ENCODE measurements at places on chromosomes 2 and 18.

- no peak for DNase-seq
Observed at GRCh38 chr2:100260712-100261620, 61.3 kb downstream of the LONRF2 start.

DNA sequence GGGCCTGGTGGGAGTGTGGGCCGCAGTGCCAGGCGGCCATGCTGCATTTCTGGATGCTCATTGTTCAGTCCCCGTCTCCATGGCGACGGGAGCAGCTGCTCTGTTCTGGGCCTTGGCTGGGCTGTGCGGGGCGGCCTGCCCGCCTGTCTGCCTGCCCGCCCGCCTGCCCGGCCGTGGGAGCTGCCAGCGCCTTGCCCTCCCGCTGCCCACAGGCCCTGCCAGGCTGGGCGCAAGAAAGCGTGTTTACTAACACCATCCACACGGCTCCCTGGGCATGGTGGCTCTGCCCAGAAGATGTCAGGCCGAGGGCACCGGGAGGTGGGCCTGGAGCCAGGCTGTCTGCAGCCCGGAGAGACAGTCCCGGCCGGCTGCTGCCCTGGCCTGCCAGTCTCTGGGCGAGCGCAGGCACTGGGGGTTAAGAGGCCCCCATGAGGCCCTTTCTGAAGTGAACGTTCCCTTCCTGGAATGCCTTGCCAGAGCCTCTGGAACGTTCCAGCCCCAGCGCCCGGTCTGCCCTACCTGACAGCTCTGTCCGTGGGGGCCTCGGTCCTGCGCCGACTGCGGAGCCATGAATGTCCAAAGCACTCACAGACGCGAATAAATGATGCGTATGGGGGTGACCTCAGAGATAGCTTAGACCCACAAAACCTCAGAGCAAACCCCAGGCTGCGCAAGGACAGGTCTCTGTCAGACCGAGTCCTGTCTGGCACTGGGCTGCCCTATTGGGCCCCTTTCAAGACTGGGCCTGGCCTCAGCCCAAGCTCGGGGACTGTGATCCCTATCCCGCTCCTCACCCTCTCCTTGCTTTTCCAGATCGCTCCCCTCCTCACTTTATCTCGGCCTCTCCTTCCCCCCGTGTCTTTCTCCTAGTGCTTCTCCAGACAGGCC is 44.3 kb downstream of the MYCN start:
- no peak for DNase-seq

DNA sequence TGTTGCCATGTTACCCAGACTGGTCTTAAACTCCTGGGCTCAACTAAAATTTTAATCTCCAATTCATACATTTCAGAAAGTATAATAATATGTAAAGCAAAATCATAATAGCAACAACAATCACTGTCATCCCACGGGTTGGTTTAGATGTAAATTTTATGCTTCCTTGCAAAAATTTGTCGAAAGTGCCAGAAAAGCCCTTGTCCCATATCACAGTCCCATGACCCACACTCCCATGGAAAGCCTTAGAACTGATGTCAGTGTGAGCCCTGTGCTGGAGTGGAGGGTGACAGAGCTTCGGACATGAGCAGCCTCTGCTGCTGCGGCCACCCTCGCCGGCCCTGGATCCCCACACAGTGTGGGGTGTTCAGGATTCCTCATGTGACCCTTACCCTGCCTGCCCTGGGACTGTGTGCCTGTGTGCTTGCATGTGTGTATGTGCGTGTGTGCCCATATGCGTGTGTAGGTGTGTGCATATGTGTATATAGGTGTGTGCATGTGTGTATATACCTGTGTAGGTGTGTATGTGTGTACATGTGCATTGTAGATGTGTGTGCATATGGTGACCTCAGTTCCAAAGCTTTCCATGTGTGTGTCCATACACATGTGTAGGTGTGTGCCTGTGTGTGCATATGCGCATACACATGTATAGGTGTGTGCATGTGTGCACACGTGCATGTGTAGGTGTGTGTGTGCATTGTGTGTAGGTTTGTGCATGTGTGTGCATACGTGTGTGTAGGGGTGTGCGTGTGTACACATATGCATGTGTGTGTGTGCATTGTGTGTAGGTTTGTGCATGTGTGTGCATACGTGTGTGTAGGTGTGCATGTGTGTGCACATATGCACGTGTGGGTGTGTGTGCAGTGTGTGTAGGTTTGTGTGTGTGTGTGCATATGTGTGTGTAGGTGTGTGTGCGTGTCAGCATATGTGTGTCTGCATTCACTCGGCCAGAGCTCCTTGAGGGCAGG is 65.1 kb downstream of the HPCAL1 start:
- DNase-seq = no peak

- no peak for DNase-seq
Observed at GRCh38 chr2:212596688-212597087, 58.1 kb upstream of the ERBB4 start.

- no peak for DNase-seq
Observed at GRCh38 chr2:220215785-220216184, 588.4 kb downstream of the SLC4A3 start.

GRCh38 chr2:188865681-188866080 is 108.5 kb upstream of the COL3A1 start:
- DNase-seq = no peak

- no peak for DNase-seq
Observed at GRCh38 chr2:10398496-10398895, 49.6 kb downstream of the ODC1 start.

DNA sequence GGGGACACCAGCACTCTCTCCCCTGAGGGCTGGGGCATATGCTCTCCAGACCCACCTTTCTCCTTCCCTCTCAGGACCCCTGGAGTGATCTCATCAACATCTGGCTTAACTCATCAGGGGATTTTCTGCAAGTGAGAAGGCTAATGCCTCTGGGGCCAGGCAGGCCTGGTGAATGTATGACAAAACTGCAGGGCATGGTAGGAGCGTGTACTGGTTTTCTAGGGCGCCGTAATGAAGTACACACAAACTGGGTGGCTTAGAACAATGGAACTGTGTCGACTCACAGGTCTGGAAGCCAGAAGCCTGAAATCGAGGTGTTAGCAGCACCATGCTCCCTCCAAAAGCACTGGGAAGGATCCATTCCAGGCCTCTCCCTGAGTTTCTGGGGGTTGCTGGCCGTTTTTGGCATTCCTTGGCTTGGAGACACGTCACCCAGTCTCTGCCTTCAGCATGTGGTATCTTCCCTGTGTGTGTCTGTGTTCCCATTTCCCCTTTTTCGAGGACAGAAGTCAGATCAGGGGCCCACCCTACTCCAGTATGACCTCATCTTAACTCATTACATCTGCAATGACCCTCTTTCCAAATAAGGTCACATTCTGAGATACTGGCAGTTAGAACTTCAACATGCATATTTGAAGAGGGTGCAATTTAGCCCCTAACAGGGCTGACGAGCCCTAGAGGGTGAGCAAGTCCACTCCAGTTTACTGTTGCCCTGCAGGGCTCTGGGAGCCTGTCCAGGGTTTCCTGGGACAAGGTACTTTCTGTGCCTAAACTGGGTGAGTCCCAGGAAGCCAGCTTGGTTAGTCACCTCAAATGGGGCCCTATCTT is 45.5 kb upstream of the CAB39 start:
- DNase-seq = peak; percentile 73

- DNase-seq = no peak
Observed at GRCh38 chr2:46183426-46183825, 113.8 kb upstream of the EPAS1 start.

DNA sequence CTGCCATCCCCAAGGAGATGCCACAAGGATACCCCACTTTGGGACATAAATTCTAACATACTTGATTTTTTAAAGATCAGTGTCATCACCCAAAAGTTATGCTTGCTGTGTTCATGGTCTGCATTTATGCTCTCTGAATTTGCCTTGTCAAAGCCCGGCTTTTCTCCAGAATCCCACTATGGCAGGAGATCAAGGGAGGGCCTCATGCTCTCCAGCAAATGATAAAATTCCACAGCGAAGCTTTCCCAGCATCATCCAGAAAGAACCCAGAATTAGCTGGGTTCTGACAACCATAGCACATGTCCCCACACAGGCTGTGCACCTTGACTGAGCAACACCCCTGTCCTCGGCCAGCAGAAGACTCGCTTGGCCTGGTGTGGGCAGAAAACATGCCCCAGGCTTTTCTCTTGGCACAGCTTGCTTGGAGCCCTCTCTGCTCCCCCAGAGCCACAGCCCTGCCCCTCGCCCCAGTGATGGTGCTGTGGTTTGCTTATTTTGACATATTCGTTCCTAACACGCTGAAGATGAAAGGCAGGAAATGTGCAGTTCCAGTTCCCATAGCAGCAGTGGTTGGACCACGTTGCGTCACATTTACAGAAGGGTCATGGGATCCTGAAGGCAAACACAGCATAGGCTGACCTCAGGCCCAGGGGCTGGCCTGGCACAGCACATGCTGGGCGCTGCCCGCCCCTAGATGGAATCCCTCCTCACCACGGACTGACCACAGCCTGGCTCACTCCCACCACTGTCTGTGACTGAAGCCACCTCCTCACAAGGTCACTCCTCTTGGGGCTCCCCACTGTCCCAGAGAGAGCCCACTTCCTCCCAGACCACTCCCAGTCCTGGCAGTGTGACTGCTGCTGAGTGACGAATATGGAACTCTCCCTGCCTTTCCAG is 14.1 kb upstream of the CHRNA1 start:
- peak; percentile 40 for DNase-seq

DNA sequence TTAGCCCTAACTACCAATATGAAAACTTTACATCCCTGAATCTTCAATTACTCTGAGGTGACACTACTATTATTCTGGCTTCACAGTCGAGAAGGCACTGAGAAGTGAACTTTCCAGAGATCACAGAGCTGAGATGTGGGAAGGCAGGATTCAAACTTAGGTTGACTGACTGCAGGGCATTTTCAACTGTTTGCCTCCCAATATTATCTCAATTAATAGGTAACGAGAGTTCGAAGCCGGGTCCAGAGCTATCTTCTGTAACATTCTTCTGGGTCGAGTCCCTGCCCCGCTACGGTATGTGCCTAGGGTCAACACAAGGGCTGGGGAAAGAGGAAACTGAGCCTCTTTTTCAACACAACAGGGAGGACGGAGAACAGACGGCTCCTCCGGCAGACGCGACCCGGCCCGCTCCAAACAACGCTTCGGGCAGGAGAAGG is 740 bp downstream of the CHMP3 start:
- no peak for DNase-seq

DNA sequence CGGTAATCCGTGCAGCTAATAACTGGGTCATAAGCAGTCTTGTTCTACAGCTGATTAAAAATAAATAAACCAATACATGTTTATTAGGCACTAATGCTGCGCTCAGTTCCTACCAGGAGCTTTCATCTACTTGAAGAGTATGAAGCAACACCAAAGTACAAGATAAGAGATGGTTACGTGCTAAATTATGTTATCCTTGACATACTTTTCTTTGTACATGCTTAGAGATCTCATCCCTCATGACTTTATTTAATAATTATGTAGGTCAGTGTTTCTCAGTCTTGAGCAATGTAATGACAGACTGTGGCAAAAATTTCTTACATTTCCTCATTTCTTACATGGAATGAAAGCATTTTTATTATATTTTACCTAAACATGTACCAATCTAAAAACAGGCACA is 54.6 kb upstream of the COBLL1 start:
- DNase-seq = no peak

- DNase-seq = no peak
Observed at GRCh38 chr2:34738691-34739090, 1139.6 kb upstream of the FAM98A start.

DNA sequence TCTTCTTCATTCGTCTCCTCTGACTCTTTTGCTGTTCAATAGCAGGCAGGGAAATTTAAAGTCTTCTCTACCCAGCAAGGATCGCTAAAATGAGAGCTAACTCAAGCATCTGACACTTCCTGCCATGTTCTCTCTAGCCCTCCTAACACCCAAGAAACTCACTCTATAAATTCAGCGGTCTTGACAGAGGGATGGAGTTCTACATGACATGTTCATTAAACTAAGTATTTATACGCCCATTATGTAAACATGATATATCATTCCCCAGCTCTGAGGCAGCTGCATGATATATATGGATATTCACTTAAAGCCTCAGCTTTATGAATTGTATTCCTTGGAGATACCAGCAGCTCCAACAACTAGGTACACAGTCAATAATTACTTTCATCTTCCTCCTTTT is 231.0 kb downstream of the METTL4 start:
- no peak for DNase-seq

DNA sequence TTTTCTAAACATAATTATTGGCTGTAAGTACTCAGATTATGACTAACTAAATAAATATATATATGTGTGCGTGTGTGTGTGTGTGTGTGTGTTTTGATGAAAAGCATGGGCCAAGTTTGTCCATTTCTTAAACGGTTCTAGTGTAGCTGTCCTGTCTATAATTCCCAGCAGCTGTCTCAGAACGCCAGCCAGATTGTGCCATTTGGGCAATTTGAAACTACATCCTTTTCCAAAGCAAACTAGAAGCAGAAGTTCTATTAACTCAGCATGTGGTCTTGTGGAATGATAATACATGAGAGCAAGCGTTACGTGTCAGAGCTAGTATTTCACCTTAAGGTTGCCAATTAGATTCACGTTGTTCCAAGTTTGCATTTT is 1.7 kb downstream of the ARHGAP28 start:
- DNase-seq = no peak

- DNase-seq = no peak
Observed at GRCh38 chr2:128169497-128169896, 78.5 kb downstream of the UGGT1 start.

- DNase-seq = no peak
Observed at GRCh38 chr18:12238826-12239225, 15.3 kb upstream of the CIDEA start.

Data from GM06990 (cell line).